ENCODE measurements at places on chromosomes 2 and 18. TPM values are rescaled to one million over a fixed set of nuclear protein-coding genes. Genes with fewer than 3 reads are reported as not detected.

GBX2 gene
- not detected for total RNA-seq

UGT1A6 gene
- not detected for total RNA-seq

CKAP2L gene
- total RNA-seq, result 2.1 TPM

UGT1A4 gene
- not detected for total RNA-seq

VWC2L gene
- total RNA-seq, result not detected

FRZB gene
- 0.23 TPM for total RNA-seq

CFAP53 gene
- 0.14 TPM for total RNA-seq

APOB gene
- total RNA-seq, result under 0.01 TPM

CD226 gene
- 6.4 TPM for total RNA-seq

ACMSD gene
- not detected for total RNA-seq

FOXD4L1 gene
- total RNA-seq, result 0.30 TPM

CDKL4 gene
- total RNA-seq, result 3.3 TPM

VAMP5 gene
- total RNA-seq, result 16.6 TPM

ZSWIM2 gene
- total RNA-seq, result not detected

PIGN gene
- total RNA-seq, result 43.0 TPM

NT5C1B gene
- total RNA-seq, result not detected

LOXHD1 gene
- total RNA-seq, result not detected

ASXL3 gene
- total RNA-seq, result 1.3 TPM

PROKR1 gene
- not detected for total RNA-seq

DTNA gene
- 6.8 TPM for total RNA-seq

DRC1 gene
- under 0.01 TPM for total RNA-seq

RNF144A gene
- total RNA-seq, result 1.8 TPM

CHST9 gene
- not detected for total RNA-seq

CABYR gene
- total RNA-seq, result 4.5 TPM

POU3F3 gene
- not detected for total RNA-seq

ALPI gene
- total RNA-seq, result not detected

TXNDC2 gene
- not detected for total RNA-seq

CAB39 gene
- 81.5 TPM for total RNA-seq

SLC16A14 gene
- total RNA-seq, result 0.37 TPM

GPR155 gene
- total RNA-seq, result 6.6 TPM

All from smooth muscle cell of the umbilical artery (primary cell).